Activated CD4-positive, alpha-beta memory T cell treated with anti-CD3 and anti-CD28 coated beads for 36 hours (primary cell): ENCODE measurements at places on chromosomes 2 and 18.

- DNase-seq, result no peak
Measured at GRCh38 chr2:151228847-151229512, 32.7 kb downstream of the RBM43 start.

DNA sequence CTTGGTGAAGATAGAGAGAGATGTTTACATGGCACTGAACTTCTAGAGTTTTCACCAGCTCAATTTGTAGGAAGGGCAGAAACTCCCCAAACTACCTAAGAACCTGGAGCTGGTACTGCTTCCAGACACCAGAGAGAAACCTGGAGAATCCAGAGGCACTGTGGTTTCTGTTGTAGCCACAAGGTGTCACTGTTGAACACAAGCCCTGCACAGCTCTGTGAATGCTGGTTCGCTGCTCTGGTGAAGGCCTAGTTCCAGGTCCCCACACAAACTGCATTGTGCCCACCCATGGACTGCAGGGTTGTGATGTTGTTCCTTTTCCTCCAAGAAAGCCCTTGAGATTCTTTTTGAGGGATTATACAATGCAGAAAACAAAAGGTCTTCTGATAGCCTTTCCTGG is 150.5 kb upstream of the HS6ST1 start:
- DNase-seq, result no peak

DNA sequence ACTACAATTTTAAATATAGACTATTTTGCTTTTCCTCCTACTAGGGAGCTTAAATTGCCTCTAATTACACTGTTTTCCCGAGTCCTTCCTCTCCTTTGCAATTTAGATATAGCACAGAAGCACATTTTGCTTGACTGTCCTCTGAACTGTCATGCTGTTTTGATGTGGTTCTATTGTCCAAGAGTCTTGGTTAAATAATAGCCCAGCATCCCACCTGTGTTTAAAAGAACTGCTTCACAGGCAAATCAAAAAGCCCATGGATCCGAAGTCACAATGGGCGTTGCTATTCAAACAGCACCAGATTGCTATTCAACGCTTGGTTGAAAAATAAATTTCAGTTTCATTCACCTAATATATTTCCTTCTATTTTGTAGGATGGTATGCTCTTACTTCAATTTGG is 22.3 kb upstream of the ACTR3 start:
- DNase-seq, result no peak

DNA sequence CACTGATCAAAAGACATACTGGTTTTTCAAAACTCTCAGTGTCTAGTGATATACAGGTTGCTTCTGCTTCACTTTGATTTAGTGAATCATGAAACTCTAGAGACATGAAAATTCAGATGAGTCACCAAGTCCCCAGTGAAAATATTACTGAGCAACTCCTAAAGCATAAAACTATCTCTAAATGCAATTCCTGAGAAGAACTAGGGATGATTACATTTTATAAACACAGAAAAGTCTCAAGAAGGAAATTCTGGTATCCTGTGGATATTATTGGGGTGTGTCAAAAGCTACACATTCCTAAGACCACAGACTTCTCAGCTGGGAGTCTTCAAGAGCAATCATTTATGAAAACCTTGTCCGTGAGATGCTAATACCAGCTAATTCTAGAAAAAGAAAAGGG is 9.7 kb downstream of the LRRTM4 start:
- DNase-seq, result no peak

DNA sequence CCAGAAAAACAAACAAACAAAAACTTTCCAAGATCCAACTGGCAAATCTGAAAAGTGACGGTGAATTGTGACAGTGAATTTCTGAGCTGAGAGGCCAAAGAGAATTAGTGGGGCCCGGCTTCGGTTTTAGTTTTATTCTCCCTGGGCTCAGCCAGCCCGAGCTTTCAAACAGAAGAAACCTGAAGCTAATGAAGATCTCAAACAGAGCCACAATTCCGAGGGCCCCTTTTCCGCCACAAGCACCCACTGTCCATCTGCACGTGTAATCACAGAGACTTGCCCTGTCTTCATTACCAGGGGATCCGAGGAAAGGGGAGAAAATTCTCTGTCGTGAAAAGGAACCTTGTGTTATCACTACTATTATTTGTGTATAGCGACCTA is 4.2 kb upstream of the ONECUT2 start:
- DNase-seq, result no peak

GRCh38 chr2:166610180-166610912 is 116.3 kb upstream of the SCN7A start:
- peak; percentile 9 for DNase-seq

DNA sequence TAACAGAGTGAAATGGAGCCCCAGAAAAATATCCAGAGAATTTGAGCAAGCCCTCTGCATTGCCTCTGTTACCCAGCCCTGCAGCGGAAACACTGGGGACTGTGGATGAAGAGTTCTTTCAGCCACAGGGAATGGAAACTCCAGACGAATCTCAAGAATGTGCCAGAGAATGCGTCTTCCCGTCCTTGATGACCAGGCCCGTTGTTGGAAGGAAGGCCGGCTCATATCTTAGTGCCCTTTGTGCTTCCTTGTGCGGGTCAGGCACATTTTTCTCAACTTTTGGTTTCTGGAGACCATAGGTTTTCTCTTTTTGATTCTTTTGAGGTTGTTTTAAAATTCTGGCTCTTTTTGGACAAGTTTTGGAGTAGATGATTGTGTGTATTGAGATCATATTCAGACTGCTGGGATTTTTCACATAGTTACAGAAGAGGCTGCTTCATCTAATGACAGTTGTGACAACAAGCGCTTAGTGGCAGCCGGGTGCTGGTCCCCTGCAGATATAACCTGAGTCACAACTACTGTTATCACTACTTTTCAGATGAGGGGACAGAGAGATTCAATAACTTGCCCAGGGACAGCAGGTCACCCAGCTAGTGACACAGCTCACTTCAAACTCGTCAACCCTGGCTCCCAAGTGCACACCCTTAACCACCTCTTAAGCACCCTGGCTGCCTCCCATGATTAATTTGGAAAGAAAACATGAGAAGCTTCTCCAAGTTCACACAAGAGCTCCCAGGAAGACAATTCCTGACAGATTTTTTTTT is 15.7 kb downstream of the MAL start:
- DNase-seq, result peak; percentile 68

- DNase-seq, result no peak
Measured at GRCh38 chr2:1400943-1401735, 12.1 kb upstream of the TPO start.

- no peak for DNase-seq
Measured at GRCh38 chr18:8741117-8741516, 35.8 kb downstream of the MTCL1 start.

DNA sequence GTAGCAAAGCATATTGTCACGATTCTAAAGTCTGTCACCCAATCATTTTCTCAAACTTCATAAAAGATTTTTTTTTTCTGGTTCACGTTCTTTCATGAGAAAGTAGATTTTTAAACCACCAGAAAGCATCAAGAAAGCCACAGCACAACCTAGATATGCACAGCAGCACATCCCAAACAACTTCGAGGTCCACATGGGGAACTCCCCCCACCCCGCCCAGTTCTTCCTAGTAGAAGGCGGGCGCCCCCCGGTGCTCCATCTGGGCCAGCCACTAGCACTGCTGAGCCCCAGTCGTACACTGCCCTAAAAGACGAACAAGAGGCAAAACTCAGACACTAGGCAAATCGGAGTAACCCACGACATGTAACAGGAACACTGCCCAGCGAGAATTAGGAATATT is 15.5 kb downstream of the HDLBP start:
- peak; percentile 42 for DNase-seq

GRCh38 chr2:72813841-72814240 is 12.0 kb downstream of the EXOC6B start:
- no peak for DNase-seq

- DNase-seq, result no peak
Measured at GRCh38 chr2:43794956-43795355, 21.1 kb downstream of the DYNC2LI1 start.

DNA sequence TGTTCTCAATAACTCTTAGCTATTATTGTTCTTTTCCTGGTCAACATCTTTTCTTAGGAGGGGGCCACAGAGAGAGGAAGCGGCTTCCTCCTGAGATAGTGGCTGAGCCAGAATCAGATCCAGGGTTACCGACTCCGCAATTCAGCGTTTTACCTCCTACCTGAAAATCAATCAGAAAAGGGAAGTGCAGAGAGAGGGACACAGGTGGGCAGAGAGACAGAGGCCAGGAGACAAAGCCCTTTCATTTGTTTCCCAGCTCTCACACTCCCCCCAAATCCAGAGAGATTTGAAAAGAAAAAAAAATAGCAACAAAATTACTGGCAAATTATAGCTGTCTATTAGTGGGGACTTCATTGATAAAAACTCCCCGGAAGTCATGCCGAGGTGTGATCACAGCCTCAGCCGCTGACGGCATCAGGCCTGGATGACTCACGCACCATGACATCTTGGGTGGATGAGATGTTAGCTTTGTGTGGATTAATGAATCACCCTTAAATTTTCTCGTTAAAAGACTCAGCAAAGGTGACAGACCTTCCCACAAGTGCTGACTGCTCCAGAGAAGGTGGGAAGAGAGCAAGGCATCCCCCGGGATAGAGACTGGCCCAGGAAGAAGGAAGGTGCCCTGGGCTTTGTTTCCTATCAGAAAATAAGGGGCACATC is 120.7 kb downstream of the LOXHD1 start:
- no peak for DNase-seq

DNA sequence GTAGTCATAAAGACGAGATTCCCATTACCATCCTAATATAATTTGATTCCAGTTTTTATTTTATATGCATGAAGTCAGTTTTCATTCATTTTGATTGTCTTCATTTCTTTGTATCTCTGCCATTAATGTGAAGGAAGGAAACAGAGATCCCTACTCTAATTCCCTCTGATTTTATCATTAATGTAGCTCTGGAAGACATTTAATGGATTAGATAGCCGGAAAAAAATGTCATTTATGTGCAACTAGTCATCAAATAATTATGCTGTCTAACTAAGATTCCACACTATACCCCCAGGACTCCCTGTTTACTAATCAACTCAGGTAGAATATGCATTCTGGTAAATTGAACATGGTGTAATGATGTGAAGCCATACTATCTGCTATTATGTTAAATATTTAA is 19.9 kb downstream of the RHBDD1 start:
- DNase-seq, result no peak

DNA sequence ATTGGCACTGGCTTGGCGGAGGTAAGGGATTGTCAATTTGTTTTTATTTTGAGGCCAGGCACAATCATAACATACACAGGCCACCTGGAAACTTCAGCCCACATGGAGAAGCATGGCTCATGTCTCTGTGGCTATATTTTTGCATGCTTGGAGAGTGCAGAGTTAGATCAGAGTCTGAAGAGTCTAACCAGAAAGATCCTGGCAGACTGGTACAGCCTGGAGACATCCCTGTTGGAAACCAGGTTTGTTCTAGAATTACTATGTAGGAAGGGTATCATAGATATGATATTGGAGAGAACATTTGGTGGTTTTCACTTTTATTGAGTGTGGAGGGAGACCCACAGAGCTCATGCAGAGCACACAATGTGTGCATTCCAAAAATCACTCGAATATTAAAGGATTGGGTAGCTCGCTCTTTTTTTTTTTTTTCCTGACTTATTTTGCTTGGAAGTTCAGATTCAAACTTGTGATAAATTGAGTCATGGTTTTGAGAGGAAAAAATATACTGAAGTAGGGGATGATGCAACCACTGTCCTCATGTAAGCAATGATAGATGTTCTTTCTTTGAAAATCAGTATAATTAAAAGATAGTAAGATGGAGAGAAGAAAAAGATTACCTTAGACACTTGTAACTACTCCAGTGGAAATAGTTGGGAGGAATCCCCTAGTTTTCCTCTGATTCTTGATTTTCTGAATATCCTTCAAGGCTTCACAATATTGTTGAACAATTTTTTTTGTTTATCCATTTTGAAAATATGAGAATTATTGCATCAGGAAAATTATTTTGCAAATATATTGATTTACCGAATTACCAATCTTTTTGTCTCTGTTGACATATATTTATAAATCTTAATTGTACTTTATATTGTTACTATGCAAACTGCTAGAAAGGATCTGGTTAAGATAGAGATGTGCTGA is 185.7 kb upstream of the ZEB2 start:
- no peak for DNase-seq

- no peak for DNase-seq
Measured at GRCh38 chr2:128834207-128834879, 515.7 kb upstream of the HS6ST1 start.

DNA sequence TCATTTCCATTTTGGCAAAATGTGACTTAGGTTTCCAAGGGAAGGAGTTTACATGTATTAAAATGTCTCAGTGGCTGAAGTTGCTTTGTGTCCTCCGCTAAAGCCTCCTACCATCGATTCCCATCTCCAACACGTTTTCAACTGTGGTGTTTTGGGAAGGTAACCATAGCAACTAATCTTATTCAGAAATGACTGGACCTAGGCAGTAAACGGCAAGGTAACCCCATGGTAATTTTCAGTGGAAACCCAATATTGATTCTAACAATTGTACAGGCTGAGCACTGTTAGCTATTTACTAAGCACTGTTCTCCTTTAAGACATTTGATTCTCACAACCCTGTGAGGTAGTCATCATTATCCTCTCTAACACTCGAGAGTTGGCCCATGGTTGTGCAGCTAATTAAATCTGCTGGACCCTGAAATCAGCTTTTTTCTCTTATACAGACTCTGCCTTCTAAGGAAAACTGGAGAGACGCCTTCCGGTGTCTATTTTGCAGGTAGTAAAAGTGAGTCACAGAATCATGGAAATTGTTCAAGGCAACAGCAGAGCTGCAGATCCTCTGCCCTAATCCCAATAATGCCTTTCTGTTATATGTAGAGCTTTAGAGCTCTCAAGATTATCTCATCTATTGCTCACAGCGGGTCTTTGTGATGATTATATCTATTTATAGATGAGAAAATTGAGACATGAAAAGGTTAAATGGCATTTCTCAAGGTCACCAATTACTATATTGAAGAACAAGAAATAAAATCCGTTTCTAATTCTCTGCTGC is 36.2 kb downstream of the FASTKD2 start:
- no peak for DNase-seq

- no peak for DNase-seq
Measured at GRCh38 chr2:120204022-120204405, 19.2 kb downstream of the TMEM185B start.

GRCh38 chr2:82857967-82858366 is 1601.1 kb downstream of the SUCLG1 start:
- no peak for DNase-seq

DNA sequence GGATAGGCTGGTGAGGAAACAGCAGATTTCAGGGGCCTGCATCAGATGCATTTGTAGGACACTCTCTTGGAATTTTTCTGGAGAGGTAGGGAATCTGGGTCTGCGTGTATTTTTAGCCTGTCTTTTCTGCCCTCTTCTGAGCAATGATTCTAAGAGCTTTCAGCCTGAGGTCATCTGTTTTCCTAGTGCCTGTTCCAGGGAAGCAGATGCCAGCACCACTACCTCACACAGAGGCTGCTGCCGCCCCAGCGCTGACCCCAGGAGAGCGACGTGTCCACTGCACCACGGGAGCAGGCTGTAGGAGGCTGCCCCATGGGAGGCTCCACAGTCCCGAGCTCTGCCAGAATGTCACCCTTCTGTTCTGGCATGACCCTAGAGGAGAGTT is 316.5 kb downstream of the CYP26B1 start:
- no peak for DNase-seq

GRCh38 chr2:44009136-44009735 is 13.4 kb upstream of the LRPPRC start:
- no peak for DNase-seq

- DNase-seq, result no peak
Measured at GRCh38 chr2:186456941-186457340, 29.1 kb upstream of the ZC3H15 start.
